Effector CD8-positive, alpha-beta T cell (primary cell): ENCODE measurements at places on chromosomes 6 and 20.

DNA sequence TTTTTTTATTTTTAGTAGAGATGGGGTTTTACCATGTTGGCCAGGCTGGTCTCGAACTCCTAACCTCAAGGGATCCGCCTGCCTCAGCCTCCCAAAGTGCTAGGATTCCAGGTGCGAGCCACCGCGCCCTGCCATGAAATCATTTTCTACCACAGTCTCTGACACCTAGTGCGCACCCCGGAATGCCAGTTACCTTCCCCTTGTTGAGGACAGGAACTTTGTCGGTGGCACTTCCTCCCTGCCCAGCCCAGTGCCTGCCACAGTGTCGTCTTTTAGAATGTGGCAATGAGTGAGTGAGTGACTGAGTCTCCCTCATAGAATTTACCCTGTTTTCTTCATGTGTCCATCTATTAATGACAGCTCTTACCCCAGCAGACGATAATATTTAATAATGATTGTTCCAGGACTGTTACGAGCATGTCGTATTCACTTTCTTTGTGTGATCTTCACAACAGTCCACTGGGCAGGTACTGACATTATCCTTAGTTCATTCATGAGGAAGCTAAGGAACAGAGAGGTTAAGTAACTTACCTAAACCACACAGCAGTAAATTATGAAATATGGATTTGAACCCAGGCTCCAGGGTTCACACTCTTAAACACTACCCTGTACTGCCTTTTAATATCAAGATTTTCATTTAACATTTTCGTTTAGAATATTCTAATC lies 1.8 kb downstream of the OSBPL2 start:
- no peak for DNase-seq

DNA sequence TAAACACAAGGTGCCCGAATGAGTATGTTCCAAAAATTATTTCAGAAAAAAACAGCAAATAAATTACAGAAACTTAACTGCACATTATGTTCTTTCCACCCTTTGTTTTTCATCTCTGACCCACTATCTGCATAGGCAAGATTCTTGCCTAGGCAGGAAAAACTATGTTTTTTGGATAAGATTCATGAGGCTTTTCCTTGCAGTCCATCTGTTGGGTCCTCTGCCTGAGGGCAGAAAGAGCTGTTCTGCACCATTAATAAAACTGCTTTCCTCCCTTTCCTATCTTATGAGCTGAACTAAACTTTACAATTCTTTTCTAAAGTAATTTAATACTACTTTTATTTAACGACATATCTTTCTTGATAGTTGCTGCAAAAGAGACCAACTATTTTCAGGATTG lies 21.1 kb downstream of the ENPP1 start:
- no peak for DNase-seq

DNA sequence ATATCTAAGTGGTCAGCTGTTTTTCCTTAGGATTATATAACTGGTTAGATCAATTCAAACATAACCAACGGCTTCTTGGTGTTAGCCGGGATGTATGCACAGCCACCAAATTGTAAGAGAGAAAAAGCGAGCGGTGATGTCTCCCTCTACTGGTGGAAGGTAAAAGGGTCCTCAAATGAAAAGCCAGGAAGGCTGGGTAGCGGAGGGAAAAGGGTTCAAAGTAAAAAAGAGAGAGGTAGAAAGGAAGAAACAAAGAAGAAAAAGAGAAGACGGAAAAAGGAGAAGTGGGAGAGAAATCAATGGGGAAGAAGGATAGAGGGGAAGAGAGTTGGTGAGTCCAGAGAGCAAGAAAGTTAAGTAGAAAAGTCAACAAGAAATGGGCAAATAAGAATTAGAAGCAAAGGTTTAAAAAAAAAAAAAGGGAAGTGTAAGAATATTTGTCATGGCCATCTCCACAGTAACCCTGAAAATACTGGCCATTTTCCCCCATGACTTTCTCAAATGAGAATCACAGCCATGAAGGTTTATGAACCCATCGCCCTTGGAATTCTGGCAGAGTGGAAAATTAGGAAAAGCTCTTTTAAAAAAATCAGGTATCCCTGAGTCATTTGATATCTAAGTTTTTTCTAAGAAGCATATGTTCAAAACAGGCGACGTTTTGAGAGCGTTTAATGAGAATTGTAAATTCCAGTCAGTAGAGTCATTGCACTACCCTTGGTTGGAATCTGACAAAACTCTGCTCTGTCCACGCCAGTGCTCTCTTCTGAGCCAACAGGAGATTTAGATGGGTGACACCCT lies 155.6 kb upstream of the SNX9 start:
- DNase-seq = peak; percentile 26

DNA sequence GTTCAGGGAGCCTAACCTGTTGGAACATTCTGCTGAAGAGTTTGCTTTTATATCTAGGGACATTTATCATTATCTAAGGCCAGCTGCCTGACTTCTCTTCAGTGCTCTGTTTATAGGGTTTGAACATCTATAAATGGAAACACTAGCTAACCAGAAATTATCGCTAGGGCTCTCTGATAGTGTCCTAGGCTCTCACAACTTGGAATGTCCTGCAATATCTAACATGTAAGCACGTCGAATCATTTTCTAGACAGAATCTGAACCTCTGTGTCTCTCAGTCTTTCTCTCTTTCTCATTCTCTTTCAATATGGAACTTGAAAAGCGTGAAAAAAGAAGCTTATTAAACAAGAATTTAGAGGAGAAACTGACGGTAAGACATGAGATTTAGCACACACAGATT lies 92.5 kb upstream of the MLIP start:
- no peak for DNase-seq

GRCh38 chr6:122161136-122161535 lies 238.3 kb upstream of the HSF2 start:
- no peak for DNase-seq

DNA sequence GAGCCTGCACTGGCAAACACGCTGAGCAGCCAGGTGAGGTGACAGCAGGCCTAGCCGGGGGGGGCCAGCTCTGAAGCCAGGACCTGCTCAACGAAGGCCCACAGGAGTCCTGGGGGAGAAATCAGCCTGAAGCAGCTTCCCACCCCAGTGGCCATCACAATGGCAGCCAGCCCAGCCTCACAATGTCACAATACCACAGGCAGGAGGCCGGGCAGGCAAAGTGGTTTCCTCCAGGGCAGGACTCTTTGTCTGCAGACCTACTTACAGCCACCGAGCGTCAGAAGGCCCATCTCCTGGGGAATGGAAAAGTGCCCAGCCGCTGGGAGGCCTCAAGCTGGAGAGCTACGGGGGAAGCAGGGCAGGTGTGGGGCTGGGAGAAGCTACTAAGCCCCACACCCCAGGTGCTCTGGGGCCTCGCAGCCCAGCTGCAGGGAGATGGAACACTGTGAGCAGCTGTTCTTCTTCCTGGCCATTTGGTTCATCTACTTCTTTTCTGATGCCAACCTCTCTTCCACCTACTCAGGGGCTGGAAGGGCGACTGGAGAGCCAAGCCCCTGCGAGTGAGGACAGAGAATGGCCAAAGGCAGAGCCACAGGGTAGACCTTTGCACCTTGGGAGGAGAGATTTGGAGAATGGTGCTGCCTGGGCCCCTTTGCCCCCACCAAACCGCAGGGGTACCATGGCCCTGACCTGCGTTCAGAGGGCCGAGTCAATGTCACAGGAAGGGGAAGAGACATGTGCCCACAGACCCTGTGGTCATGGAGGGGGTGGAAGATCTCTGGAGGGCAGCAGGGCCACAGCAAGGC lies 22.3 kb upstream of the AVP start:
- no peak for DNase-seq

DNA sequence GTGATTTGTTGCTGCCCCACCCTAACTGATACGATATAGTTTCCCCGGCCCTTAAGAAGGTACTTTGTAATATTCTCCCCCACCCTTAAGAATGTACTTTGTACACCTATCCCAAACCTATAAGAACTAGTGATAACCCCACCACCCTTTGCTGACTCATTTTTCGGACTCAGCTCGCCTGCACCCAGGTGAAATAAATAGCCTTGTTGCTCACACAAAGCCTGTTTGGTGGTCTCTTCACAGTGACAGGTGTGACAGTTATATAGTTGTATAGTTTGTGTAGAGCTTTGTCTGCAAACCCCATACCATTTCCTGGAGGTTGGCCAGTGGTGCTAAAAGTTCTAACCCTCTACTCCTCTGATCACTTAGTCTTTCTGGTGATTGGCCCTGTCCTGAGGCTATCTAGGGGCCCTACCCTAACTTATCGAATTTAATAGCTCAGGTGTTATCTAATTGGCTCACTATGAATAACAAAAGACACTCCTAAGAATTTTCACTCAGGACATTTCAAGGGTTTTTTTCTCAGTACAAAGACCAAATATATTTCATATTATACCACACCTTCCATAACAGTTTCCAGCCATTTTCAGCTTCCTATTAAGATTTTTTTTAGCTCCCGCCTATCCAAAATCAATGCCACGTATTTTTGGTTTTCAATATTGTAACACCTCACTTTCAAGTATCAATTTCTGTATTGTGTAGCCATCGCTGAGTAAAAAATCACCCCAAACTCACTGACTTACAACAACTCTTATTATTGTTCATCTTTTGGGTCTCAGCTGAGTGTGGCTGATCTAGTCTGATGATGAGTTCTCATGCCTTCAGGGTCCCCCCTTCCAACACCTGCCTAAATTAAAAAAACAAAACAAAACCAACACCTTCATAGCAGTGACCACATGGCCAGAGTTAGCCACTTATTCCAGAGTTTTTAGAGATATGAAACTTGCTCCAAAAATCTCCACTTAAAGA lies 9.8 kb upstream of the BTN1A1 start:
- DNase-seq = no peak

DNA sequence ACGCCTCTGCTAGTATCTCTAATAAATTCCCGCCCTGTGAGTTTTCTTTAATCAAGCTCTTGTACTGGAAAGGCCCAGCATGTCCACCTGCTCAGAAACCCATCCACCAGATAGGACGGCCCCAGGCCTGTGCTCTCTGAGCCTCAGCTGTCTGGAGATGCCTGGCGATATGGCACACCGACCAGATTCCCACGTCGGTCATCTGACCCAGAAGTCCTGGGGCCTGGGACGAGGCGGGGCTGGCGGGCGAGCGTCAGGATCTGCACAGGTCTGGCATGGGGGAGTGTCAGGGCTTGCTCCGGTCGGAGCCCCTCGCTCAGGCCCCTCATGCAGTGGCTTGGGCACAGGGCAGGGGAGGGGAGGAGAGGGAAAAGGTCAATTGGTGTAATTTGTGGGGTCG lies 10.2 kb downstream of the RNASET2 start:
- DNase-seq = no peak

DNA sequence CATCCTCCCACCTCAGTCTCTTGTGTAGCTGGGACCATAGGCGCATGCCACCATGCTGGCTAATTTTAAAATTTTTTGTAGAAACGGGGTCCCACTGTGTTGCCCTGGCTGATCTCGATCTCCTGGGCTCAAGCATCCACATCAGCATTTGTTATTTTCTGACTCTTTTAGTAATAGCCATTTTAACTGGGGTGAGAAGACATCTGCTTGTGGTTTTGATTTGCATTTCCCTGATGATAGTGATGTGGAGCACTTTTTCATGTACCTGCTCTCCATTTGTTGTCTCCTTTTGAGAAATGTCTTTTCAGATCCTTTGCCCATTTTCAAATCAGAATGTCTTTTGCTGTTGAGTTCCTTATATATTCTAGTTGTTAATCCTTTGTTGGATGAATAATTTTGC lies 22.2 kb upstream of the TULP4 start:
- DNase-seq = no peak

DNA sequence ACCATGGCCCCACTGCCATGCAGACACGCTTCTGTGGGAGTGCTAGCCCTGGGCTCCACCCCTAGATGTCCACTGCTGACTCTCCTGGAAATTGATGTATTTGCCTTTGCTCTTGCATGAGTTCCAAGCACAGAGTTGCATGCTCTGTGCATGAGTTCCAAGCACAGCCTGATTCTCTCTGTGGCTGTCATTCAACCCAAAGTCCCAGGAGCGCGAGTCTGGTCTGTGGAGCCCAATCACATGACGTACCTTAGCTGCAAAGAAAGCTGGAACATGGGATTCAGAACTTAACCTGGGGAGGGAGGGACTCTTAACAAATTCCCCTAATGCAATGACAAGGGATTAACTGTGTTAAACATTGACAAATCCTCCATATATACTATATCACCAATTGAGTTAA lies 114.3 kb upstream of the SLC24A3 start:
- no peak for DNase-seq

DNA sequence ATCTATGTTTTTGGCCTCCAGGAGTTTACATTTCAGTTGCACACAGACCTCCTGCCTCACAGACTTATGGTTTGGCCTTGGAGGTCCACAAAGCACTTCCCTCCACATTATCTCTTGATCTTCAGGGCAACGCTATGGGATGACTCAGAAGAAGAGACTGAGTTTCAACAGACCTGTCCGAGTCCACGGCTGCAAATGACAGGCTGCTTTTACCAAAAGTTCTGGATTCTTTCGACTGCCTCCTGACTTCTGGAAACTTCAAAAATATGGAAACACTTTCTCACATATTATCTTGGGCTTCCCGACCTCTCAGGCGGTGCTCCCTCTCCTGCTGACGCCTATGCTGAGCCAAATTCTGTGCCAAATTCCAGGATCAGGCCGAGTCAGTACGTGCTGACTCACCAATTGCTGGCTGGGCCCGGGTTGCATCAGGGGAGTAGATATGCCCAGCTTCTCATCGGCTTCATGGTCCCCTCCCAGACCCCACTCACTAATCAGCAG lies 190.2 kb downstream of the BMP7 start:
- no peak for DNase-seq

DNA sequence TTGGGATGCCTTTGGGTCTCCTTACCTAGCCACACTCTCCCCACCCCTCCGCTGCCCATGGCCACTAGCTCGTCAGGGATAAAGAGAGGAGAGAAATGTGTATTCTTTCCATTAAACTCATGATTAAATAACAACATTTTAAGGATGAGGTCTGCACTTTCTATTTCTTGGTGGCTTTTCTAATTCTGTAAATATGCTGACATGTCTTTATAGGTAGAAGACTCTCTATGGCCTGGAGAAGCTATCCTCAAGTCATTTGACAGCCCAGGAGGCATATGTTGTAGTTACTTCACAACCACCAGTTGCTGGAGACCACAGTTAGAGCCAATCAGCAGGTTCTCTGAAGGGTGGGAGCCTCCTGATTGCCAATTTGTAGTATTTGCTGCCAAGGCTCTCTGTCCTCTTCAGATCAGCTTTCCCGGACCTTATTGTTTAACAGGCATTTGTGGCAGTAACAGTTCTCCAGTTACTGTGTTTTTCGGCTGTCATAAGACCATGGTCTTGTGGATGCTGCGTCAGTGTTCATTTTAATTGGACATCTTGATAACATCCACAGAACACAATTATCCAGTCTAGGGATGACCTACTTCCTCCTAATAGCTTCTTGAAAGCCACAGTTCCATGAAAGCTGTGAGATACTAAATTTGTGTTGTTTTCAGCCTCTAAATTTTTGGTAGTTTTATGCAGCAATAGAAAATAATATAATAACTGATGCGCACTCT lies 205.0 kb upstream of the KCNQ5 start:
- no peak for DNase-seq
